Fibroblast of skin of left quadriceps (primary cell): ENCODE measurements at places on chromosomes 13 and 19.

DNA sequence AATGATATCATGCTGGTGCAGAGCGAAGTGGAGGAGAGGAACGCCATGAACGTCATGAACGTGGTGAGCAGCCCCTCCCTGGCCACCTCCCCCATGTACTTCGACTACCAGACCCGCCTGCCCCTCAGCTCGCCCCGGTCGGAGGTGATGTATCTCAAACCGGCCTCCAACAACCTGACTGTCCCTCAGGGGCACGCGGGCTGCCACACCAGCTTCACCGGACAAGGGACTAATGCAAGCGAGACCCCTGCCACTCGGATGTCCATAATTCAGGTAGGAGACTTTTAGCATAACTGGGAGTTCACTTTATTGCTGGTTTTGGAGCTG lies 3.3 kb downstream of the PCDH17 start:
- no peak for DNase-seq

- no peak for DNase-seq
Observed at GRCh38 chr13:109196948-109197347, 567.5 kb downstream of the MYO16 start.

- no peak for DNase-seq
Observed at GRCh38 chr13:32314271-32315237, 609 bp downstream of the ZAR1L start.

GRCh38 chr13:76723551-76724232 lies 162.5 kb downstream of the KCTD12 start:
- peak; percentile 72 for DNase-seq

DNA sequence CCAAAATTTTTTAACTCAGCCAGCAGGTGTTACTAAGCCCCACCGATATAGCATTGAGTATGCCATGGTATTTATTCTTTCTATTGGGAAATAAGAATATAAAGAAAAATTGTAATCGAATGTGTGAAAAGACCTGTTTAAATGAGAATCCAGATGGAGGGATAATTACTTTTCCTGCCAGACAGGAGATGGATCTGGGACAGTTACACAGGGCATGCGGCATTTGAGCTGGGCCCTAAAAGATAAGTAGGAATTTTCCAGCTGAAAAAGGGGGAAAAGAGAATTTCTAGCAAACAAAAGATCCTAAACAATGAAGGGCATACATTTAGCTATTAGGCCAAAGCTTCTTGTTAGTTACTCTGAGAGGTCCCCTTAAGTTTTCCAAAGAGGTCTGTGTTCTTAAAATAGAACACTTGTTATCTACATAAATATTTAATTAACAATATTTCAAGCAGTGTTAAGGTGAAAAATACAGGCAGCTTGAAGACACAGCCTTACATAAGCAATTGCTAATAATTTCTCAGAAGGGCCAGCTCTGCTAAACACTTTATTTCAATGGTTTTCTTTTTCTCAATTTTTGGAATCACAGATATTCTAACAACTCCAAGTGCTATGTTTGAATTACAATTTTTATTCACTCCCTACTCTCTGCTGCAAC lies 63.7 kb downstream of the TBC1D4 start:
- no peak for DNase-seq

DNA sequence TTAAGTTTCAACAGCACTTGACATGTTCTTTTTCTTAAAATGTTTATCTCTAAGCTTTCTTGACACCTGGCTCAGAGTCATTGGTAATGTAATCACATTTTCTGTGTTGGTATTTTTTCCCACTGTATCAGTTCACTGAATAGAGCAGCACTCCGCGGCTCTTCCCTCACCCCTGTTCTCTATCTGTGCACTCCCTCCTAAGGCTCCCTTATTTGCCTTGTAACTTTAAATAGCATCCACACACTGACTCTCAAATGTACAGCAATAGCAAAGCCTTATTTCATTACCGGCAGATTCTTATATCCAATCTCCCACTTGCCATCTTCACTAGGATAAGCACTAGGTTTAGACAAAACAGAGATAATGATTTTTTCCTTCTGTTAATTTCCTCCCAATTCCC lies 935.5 kb upstream of the SLC10A2 start:
- DNase-seq: no peak

GRCh38 chr13:27997904-27998522 lies 9.5 kb upstream of the URAD start:
- DNase-seq: no peak

GRCh38 chr19:49440439-49441209 lies 703 bp downstream of the SLC17A7 start:
- DNase-seq: no peak

- no peak for DNase-seq
Observed at GRCh38 chr19:17718550-17718946, 732 bp upstream of the MAP1S start.

GRCh38 chr13:83229574-83230305 lies 652.5 kb downstream of the SLITRK1 start:
- peak; percentile 15 for DNase-seq

GRCh38 chr13:36431204-36432105 lies 840 bp upstream of the CCNA1 start:
- DNase-seq: no peak

DNA sequence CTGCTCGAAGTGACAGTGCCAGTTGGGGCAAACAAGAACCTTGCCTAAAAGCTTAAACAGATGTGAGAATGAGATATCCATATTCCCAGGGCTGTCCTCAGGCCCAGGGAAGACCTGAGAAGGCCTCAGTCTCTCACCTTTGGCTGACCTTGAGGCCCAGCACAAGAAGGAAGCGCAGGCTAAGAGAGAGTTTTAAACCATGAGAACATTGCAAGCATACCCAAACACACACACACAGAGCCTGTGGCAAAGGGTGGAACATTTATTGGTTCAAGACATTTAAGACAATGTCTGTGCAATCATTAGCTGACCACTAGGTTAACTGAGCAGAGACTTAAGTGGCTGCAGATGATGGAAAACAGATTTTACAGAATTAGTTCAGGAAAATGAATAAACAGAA lies 248.2 kb downstream of the NBEA start:
- DNase-seq: no peak

GRCh38 chr19:18000480-18000914 lies 7.5 kb upstream of the ARRDC2 start:
- no peak for DNase-seq

- no peak for DNase-seq
Observed at GRCh38 chr19:51586799-51587198, 15.7 kb downstream of the ZNF175 start.

DNA sequence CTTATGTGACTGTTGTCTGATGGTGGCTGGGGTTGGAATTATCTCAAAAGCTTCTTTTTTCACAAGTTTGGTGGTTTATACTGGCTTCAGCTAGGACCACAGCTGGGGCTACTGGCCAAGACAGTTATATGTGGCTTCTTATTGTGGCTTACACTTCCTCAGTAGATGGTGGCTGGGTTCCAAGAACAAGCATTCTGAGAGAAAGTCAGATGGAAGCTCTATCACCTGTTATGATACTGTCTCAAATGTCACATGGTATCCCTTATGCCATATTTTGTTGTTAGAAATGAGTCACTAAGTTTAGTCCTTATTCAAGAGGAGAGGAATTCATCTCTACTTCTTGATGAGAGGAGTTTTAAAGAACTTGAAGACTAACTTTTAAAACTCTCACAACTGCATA lies 41.6 kb downstream of the NDFIP2 start:
- no peak for DNase-seq

GRCh38 chr13:91498298-91498697 lies 99.9 kb downstream of the GPC5 start:
- DNase-seq: no peak

DNA sequence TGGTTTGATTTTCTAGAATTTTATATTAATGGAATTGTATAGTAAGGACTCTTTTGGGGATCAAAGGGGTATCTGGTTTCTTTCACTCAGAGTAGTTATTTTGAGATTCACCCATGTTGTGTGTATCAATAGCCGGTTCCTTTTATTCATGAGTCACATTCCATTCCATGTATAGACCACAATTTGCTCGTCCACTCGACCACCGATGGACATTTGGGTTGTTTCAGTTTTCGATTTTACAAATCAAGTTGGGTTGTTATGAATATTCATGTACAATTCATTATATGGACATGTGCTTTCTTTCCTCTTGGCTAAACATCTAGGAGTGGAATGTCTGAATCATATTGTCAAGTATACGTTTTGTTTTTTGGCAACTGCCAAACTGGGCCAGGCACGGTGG lies 9.6 kb upstream of the EMP3 start:
- DNase-seq: no peak

DNA sequence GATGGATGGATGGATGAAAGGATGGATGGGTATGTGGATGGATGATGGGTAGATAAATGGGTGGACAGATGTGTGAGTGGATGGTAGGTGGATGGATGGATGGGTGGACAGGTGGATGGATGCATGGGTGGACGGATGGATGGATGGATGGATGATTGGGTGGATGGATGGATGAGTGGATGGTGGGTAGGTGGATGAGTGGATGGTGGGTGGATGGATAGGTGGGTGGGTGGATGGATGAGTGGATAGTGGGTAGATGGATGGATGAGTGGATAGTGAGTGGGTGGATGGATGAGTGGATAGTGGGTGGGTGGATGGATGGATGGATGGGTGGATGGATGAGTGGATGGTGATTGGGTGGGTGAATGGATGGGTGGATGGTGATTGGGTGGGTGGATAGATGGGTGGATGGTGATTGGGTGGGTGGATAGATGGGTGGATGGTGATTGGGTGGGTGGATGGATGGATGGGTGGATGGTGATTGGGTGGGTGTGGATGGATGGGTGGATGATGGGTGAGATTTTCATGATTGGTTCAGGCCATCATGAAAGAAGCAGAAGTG lies 4.5 kb upstream of the RAX2 start:
- DNase-seq: no peak

DNA sequence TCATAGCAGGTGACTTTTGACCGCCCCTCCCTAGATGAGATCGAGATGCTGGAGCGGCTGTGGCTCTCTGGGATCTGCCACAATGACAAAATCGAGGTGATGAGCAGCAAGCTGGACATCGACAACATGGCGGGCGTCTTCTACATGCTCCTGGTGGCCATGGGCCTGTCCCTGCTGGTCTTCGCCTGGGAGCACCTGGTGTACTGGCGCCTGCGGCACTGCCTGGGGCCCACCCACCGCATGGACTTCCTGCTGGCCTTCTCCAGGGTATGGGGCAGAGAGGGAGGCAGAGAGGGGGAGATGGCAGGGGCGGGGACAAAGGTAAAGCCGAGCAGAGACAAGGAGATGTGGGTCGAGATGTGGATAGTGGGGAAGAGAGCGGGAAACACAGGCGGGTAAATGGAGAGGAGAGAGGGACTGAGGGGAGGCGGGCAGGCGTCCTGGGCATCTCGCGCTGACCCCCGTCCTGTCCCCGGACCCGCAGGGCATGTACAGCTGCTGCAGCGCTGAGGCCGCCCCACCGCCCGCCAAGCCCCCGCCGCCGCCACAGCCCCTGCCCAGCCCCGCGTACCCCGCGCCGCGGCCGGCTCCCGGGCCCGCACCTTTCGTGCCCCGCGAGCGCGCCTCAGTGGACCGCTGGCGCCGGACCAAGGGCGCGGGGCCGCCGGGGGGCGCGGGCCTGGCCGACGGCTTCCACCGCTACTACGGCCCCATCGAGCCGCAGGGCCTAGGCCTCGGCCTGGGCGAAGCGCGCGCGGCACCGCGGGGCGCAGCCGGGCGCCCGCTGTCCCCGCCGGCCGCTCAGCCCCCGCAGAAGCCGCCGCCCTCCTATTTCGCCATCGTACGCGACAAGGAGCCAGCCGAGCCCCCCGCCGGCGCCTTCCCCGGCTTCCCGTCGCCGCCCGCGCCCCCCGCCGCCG lies 3.4 kb upstream of the GRWD1 start:
- DNase-seq: no peak

DNA sequence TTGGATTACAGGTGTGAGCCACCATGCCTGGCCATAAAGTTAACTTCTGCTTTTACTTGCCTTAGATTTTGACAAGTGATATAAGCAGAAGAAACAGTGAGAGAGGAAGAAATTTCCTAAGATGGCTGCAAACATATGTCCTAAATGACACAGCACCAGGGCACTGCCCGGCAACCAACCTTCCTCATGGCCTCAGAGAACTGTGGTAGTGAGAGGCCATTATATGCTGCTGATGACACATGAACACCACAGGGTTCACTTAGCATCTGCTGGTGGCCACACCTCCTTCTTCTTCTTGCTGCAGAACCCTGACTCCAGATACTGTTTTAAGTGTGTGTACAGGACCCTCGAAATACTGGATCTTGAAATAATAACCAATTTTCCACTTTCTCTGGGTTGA lies 88.2 kb downstream of the KCTD12 start:
- no peak for DNase-seq

- no peak for DNase-seq
Observed at GRCh38 chr13:110714797-110715394, 1.4 kb downstream of the ING1 start.

DNA sequence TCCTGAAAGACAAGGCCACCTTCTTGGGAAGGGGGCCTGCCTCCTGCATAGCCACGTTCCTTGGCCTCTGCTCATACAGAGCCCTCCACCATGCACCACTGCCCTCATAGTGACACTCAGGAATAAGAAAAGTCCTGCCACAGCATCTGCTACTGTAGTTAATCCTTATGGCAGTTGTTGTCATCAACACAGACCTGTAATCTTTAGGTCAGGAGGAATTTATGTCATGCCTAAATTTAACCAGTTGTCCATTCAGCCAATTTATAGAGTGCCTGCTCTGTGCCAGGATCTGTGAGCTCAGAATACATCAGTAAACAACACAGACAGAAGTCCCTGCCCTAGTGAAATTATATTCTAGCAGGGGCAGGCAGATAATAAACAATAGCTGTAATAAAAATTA lies 44.4 kb downstream of the FAM124A start:
- DNase-seq: no peak

GRCh38 chr13:34777089-34777913 lies 164.8 kb upstream of the NBEA start:
- no peak for DNase-seq

DNA sequence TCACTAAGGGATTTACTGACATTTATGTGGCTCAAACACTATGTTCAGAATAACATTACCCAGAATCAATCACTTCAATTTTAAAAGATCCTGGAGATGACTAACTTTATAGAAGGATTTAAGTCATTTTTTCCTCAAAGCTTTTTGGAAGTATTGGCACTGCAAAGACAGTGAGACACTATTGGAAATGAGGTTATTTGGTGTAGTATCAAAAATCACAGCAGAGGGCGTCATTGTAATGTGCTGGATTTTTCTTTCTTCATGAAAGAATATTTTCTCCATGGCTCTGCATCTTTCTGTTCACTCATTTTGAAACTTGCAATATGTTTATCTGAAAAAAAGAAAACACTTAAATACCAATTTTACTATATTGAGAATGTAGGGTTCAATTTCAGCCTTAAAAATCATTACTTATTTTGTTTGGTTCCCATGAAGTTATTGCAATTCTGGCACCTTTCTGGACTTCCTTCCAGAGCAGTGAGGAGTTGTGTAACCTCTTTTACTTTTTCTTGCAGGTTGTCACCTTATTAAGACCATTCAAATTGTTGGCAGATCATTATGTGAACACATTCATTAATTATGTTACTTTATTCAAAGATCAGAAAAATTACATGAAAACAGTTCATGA lies 3.7 kb upstream of the CSNK1A1L start:
- peak; percentile 49 for DNase-seq

GRCh38 chr19:50972795-50973376 lies 3.5 kb upstream of the KLK6 start:
- DNase-seq: no peak
